Right atrium auricular region (tissue), 2 donors: ENCODE measurements at places on chromosomes 6 and 20. TPM values are rescaled to one million over a fixed set of nuclear protein-coding genes. Genes with fewer than 3 reads are reported as not detected.
A peak's percentile ranks its signal among the peaks of the same experiment; 100 is the strongest.

PRICKLE4 gene
- 5.6 TPM for total RNA-seq

DNA sequence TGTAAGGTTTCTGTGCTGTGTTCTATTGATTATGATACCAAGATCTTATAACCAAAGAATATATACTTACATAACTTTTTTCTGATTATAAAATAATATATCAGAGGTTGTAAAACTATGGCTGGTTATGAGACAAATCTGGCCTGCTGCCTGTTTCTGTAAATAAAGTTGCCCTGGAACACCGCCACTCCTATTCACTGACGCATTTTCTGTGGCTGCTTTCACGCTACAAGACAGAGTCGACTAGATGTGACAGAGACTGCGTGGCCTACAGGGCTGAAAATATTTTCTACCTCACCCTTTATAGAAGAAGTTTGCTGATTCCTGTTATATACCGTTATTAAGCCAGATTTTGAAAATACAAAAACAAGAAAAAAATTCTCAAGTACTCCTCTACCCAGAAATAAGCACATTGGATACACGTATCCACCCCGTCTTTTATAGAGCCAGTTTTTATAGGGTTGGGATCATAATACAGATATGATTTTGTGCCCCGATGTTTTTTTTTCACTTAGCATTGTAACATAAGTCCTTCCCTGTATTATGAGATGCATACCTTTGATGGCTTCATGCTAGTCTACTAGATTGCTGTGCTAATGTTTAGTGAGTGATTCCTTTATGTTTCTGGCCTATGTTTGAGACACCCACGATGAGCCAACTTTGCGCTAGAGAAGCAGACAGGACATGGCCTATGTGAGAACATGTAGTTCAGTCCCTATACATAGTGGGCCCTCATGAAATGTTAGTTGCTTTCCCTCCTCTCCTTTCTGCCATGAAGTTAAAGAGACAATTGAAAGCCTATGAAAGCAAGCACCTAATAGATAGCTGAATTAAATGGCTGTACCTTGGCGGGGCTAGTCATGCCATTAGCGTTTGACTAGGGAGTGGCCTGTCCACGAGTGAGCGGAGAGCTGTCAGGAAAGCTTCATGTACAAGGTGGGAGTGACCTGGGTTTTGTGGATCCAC lies 98.1 kb upstream of the KCNK16 start:
- no peak for DNase-seq

DNA sequence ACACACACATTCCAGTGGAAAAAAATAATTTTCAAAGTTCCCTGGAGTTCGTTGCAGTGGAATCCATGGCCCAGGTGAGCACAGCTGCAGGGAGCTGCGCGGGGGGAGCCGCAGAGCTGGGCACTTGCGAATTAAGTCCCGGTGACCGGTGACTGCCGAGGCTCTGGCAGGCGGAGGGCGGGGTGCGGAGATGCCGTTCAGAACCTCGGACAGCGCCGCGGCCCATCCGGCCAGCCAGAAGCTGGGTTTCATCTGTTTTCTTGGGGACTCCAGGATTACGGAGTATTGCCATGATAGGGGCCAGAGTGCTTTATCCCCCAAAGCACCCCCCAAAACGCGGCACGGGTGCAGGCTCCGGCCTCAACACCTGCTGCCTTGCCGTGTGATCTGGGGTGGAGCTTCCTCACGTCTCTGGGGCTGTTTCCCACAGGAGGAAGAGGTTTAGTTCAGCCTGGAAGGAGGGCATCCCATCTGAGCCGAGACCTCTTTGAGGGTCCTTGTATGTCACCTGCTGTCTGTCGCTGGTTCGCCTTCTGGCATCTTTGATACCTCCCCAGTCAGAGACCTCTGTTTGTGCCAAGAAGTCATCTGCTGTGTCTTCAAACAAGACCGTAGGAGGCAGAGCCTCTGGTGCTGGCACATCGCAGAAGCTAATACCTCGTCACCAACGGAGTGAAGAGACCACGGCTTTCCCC lies 99.4 kb downstream of the YTHDF1 start:
- no peak for DNase-seq

DNA sequence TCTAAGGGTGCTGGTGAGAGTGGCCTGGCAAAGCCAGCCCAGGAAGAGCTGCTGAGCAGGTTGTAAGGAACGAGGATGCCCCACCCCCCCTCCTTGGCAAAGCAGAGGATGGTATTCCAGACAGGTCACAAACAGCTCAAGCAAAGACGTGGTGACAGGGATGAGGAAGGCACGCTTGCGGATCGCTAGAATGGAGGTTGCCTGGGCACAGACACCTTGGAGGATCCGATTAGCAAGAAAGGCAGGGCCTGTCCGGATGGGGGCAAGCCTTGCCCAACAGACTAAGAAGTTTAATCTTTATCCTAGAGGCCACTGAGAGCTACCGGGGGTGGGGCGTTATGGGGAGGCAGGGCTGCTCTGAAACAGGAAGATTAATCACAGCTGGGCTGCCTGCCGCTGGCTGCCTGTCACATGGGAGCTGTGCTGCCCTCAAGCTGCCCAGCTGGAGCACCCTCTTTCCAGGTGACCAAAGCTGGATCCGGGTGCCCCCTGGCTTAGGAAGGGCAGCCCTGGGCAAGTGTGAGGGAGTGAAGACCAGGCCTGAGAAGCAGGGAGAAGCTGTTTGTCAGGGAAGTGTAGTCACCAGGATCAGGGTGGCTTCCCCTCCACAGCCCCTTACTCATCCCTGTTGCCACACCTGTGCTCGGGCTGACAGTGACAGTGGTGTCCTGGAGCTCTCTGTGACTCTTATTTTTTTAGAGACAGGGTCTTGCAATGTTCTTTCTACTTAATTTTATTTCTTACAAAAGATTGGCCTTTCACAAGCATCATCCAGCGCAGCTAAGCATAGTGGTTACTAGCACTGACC lies 9.1 kb upstream of the MAPK13 start:
- peak; percentile 73 for DNase-seq

DNA sequence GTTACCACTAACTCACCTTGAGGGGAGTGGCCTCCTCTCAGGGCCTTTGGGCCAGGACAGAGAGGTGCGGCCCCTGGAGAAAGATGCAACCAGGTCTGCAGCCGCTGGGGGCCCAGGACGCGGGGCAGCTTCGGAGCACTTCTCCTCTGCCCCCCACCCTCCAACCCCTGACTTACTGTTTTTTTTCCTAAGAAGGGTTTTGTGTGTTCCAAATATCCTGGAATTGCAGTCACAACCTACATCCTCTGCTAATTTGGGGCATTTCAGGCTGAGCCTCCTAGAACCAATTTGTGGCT lies 1.7 kb downstream of the LINC00237 start:
- no peak for DNase-seq

DNA sequence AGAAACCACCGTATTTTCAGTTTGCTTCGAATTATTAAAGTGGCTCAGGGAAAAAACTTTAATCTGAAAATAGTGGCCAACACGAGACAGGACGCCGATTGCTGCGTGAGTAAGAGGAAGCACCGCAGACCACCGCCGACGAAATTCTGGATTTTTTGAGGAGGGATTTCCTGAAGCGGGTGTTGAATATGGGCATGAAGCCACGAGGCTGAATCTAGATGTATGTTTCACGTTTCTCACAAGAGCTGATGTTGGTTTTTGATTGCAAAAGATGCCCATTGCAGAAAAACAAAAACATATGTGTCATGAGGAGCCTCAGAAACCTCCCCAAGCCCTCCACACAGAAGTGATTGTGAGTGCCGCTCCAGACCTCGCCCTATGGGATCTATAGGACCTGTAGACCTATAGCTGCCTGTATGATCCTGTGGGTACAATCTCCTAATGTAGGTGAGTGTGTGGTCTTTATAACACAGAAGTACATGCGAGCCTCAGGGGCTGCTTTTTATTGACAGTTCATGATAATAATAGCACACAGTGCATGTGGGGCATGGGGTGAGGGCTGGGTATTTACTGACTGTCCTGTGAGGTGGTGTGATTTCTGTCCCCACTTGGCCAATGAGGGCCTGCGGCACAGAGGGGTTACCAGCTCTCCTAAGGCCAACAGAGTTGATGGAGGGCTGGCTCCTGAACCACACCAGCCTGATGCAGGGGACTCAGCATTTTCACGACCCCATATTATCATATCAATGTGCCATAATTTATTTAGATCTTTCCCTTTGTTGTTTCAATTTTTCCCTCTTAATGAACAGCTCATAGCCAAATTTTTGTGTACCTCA lies 243.9 kb downstream of the DLL1 start:
- no peak for DNase-seq

GRCh38 chr6:89597988-89598387 lies 40.6 kb downstream of the LYRM2 start:
- no peak for DNase-seq

BTN1A1 gene
- not detected for total RNA-seq

RSPO3 gene
- total RNA-seq, result not detected

DNA sequence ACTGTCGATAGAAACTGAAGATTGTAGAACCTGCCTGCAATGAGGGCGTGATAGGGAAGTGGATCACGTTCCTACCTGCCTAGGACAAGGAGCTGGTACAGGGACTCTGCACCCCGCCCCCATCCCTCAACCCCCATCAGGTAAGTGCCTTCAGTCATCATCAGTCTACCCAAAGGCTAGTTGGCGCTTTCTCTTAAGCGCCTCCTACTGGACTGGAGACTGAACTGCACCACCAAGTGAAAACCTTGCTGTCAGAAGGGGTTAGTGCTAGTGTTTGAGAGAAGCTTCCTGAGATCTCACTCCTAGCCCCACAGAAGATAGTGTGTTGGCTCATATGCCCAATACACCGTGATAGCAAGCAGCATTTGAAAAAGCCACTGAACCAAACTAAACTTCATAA lies 706.5 kb upstream of the MAN1A1 start:
- DNase-seq, result no peak

- no peak for DNase-seq
Observed at GRCh38 chr6:163170294-163170883, 244.1 kb upstream of the QKI start.

- DNase-seq, result no peak
Observed at GRCh38 chr6:20056350-20056992, 155.8 kb downstream of the MBOAT1 start.

YTHDF1 gene
- total RNA-seq, result 15.7 TPM

EIF6 gene
- 44.3 TPM for total RNA-seq

- DNase-seq, result no peak
Observed at GRCh38 chr6:132907914-132908313, 93.5 kb downstream of the RPS12 start.

GRCh38 chr20:15857173-15857784 lies 716.0 kb downstream of the KIF16B start:
- no peak for DNase-seq

- DNase-seq, result no peak
Observed at GRCh38 chr6:29561091-29561490, 1.6 kb upstream of the UBD start.

EFCAB8 gene
- not detected for total RNA-seq

DNA sequence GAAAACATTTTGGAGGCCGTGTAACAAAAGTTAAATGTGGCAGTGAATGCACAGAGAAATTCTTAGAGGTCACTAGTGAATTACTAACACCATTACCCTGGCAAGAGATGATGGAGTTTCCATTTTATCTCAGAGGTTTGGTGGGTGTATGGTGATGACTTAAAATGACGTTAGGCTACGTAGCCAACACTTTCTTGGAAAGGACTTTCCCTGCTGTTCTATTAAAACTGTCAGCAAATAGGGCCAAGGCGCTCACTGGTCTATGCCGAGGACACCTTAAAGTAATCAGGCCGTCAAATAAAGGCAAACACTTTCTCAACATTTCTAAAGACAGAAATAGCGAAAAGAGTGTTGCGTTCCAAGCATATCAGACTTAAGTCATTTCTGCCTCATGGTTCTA lies 160.8 kb downstream of the GMPR start:
- no peak for DNase-seq

SLPI gene
- 306 TPM for total RNA-seq

DNA sequence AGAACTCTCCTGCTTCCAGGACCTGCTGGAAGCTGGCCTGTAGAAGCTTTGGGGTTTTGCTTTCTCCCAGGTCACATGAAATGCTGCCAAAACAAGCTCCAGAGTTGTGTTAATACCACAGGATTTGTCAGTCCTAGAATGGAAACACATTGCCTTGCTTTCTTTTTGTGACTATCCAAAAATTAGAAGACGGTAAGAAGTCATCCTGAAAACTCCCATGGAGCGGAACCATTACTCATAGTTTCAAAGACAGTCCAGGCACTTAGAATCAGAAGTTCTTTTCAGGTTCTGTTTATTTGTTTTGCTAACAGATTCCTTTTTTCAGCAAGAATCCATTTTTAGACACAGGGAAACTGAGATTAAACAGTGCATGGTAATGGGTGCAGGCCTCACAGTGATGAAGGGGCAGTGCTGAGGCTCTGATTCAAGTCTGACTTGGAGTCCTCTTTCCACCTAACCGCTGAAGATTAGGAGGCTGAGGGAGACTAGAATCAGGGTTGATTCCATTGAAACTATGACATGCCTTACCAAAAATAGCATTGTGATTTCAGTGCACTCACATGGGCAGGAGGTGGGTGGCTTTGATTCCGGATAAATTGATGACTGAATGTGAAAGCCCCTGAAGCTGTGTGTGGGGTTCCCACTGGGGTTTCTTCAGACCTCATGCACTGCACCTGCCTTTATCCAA lies 72.2 kb upstream of the NAA20 start:
- DNase-seq, result no peak

GRCh38 chr20:18284805-18285533 lies 3.4 kb upstream of the ZNF133 start:
- DNase-seq, result no peak

DNA sequence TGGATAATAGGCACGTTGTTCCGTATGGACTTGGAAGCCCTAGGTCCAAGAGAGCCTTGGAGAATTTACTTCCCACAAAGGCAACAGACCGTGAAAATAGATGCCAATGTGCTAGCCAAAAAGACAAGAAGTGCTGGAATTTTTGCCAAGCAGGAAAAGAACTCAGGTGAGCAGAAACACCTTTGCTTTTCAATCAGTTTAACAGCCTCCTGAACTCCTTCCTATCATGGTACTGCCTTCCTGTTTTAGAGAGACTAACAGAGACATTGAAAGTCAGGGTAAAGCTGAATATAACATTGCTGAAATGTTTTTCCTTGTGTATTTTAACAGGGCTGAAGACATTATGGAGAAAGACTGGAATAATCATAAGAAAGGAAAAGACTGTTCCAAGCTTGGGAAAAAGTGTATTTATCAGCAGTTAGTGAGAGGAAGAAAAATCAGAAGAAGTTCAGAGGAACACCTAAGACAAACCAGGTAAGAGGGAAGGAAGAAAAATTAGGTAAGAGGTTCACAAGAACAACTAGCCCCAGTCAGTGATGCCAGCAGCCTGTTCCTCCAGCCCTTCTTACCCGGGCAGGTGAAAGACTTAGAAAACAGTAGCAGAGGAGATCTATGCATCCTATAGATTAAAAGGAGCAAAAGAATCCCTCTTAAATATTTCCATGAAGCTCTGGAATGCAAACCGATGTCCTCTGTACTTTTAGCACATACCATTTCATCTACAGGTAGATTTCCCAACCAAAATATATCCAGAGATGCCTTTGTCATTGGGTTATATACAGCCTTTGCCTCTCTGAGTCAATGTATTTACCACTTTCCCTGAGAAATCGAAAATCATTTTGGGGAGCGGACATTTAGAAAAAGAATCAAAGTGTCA lies 4.0 kb downstream of the EDN1 start:
- no peak for DNase-seq

DNA sequence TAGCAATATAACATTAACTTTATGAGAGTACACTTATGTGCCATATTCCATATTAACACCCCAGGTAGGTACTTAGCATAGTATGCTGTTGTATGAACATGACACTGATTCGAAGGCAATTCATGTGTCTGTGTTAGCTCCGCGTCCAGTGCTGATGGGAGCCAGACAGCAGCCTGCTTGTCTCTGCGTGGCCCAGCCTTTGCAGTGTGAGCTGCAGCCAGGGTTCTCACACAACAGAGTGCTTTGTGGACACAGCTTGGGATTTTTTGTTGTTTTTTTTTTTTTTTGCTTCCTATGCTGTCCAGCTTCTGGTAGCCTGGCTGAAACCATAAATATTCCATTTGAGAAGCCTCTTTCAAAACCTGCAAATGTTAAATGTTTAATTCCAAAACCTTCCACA lies 350.9 kb downstream of the SMOC2 start:
- DNase-seq, result no peak
